ENCODE measurements at places on chromosomes 11 and 22. TPM values are rescaled to one million over a fixed set of nuclear protein-coding genes. Genes with fewer than 3 reads are reported as not detected.

DNA sequence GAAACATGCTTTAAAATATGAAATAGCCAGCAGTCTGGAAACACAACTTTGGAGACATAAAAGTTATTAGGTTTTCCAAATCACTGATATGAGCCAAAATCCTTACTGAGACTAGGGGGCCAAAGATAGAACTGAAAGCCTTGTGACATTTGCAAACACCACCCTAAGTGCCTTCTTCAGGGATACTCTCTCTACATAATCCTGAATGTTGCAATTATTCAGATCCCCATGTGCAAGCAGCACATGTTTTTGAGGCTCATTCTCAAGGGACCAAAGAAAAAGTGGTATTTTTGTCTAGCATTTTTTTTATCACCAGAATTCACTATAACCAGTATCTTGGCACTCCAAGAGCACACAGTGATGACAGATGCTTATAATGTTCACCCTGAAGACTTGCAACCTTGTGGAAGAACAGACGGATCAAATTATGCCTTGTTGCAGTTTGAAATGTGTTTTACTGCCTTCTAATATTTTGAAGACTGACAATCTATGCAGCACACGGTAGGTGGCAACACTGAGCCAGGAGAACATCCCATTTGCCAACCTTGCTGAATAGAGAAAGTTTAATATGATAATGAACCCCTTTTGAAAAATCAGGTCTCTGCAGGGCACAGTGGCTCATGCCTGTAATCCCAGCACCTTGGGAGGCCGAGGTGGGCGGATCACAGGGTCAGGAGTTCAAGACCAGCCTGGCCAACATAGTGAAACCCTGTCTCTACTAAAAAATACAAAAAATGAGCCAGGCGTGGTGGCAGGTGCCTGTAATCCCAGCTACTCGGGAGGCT lies 78.5 kb downstream of the PLEKHA7 start:
- DNase-seq: no peak

The PHOX2A gene
- total RNA-seq: not detected

DNA sequence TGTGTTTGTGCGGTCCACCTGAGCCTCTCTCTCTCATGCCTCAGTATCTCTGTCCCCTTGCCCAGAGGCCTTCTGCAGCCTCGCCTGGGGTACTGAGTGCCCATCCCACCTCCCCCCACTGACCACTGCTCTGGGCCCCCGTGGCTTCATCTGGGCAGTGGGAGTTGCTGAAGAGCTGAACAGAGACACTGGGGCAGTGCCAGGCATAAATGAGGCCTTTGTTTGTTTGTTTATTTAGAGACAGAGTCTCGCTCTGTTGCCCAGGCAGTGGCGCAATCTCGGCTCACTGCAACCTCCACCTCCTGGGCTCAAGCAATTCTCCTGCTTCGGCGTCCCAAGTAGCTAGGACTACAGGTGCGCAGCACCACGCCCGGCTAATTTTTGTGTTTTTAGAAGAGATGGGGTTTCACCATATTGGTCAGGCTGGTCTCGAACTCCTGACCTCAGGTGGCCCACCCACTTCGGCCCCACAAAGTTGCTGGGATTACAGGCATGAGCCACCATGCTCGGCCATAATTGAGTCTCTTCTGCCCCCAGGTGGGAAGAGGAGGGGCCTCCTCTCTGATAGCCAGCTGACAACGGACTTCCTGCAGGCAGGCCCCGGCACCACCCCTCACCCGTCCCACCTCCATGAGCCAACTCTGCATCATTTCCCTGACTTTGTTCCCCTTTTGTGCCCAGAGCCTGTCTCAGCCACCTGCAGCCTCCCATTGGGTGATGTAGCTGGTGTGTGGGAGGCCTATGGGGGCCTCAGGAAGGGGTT lies 9.3 kb downstream of the CRYBB3 start:
- no peak for DNase-seq

DNA sequence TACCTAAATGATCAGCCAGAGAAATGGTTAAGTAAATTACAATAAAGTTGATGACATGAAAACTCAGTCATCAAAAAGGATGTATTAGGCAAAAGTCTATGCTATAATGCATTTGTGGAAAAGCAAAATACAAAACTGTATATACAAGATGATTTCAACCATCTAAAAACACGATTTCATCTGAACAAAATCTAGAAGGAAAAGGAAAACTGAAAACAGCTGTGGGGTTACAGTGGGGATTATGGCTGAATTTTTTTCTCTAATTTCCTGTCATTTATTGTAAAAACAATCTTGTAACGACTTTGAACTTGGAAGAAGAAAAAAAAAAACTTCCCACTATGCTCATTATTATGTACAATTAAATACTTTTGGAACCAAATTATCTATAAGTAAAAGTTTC lies 30.3 kb downstream of the CHEK2 start:
- no peak for DNase-seq

- DNase-seq: no peak
Observed at GRCh38 chr11:88308576-88308975, 29.0 kb downstream of the CTSC start.

The ADM2 gene
- 1.5 TPM for total RNA-seq

The RAB38 gene
- not detected for total RNA-seq

The MS4A15 gene
- total RNA-seq: not detected

DNA sequence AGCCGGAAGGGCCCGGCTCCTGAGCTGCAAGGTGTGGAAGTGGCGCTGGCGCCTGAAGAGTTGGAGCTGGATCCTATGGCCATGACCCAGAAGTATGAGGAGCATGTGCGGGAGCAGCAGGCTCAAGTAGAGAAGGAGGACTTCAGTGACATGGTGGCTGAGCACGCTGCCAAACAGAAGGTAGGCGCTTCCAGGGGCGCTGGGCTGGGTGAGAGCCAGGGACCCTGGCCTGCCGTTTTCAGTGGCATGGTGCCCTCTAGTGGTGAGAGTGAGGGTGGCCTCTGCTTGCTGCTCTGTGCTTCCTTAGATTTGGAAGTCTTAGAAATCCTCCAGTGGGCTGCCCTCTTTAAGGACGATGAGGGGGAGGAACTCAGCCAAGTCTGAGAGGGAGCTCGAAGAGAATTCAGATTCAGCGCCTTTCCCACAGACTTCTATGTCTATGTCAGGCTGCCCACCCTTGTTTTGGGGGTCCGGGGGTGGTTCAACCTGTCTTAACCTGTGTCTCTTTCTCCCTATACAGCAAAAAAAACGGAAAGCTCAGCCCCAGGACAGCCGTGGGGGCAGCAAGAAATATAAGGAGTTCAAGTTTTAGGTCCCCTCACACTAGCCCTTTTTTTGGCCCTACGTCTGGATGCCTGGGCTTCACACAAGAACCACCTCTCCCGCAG lies 1.8 kb upstream of the PACS1 start:
- DNase-seq: no peak

GRCh38 chr11:107006076-107006833 lies 12.0 kb downstream of the GUCY1A2 start:
- DNase-seq: no peak

GRCh38 chr22:33456511-33456910 lies 398.3 kb upstream of the SYN3 start:
- no peak for DNase-seq
